ENCODE measurements at places on chromosomes 12 and 14. TPM values are rescaled to one million over a fixed set of nuclear protein-coding genes. Genes with fewer than 3 reads are reported as not detected.

DNA sequence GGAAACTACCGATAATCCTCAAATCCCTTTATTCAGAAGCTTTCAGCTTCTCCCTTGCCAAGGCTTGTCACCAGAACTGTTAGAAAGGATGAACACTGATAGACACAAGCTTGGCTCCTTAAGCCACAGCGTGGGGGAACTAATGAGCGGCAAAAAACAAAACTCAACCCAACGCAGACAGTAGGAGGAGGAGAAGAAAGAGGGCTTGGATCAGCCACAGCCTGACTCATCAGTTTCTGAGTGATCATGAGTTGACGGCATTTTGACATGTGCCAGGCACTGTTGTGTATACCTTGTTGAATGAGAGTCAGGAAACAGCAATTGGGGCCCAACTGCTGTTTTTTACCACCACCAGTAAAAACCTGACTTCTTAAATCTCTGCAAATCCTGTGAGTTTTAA is 23.7 kb downstream of the PLXNC1 start:
- no peak overlapping the region for H3K4me3 ChIP-seq
- no peaks in the 10 kb centered on the region for H3K27me3 ChIP-seq
- no peak overlapping the region for H3K27ac ChIP-seq
- H3K36me3 ChIP-seq, result no peaks in the 10 kb centered on the region
- no peak for DNase-seq
- H3K4me1 ChIP-seq, result no peaks in the 10 kb centered on the region

DNA sequence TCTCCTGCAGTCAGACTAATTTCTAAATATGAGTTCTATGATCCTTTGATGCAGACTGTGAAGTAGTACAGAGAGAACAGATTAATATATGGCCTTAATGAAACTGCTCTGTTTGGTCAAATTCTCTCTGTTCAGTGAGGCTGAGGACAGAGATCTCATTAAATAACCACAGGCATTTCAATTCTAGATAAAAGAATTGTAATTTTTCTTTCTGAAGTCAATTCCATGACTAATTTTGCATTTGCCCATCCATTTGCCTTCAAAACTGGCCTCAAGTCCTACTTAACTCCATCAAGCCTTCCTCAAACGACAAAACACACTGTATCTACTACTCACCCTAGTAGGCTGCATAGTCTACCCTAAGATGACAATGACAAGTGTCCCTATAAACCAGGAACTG is 67.1 kb downstream of the DUSP16 start:
- no peaks in the 10 kb centered on the region for H3K27me3 ChIP-seq
- H3K4me1 ChIP-seq, result no peaks in the 10 kb centered on the region
- no peak for DNase-seq
- no peaks in the 10 kb centered on the region for H3K36me3 ChIP-seq

DNA sequence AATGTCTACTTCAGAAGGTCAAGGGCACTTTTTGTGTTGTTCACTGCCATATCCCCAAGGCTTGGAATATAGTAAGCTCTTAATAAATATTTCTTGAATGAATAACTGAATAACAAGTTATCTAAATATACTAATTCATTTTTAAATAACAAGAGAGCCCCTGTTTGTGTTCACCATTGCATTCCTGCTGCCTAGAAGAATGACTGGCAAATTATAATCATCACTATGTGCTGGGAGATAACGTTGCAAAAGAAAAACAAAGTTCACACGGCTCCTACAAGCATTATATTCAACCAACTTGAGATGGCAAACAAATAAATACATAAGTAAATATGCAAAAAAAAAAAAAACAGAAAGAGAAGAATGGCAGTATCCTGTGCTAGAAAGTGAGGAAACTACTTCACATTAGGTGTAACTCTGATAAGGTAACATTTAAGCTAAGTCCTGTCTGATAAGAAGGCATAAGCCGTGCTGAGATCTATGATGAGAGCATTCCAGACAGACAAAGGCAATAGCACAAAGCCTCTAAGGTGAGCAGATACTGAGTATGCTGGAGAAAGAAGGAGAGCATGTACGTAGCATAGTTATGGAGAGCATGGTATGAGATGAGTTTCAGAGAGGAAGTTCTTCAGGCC is 9.2 kb upstream of the TSPAN8 start:
- no peak overlapping the region for H3K27ac ChIP-seq
- no peak for DNase-seq
- no peaks in the 10 kb centered on the region for H3K36me3 ChIP-seq
- no peak overlapping the region for H3K4me3 ChIP-seq
- H3K4me1 ChIP-seq, result no peaks in the 10 kb centered on the region

DNA sequence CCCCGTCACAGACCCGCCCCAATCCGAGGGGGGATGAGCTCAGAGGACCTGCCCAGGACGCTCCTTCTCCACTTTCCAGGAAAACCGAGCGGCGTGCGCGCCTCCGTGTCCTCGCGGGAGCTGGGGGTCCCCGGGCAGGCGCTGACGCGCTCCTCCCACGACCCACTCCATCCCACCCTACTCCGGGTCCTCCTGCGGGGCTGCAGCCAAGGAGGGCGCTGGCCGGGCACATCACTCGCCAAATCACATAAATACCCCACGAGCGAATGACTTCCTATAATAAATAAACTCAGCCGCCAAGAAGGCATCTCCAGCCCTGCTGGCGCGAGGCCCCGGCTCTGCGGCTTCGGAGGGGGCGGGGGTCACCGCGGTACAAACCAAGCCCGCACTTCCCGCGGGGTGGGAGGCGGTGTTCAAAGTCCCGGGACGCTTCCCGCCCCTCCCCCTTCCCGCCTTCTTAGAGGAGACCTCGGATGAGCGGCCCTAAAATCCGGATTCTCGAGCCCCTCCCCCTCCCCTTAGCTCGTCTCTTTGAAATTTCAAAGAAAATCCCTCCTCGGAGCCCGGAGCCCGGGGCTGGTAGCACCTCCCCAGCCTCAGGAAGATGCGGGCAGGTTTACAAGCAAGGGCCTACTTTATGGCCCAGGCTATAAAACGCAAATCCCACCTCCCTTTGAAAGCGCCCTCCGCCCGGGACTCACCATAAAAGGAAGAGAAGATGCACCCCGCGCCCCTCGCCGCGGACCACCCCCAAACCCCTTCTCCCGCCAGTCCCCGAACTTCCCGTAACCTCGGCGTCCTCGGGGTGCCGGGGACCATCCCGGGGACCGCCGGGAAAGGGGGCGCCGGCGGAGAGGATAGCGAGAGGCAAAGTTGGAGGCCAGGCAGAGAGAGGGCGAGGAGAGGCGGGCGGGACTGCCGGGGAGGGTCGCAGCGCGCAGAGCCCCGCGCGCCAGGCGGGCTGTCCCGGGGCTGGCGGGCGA is 712 bp upstream of the FZD10 start:
- H3K27ac ChIP-seq, result peak overlapping the region; percentile 68
- peaks cover 16% of the 10 kb centered on the region for H3K4me1 ChIP-seq
- no peaks in the 10 kb centered on the region for H3K36me3 ChIP-seq
- DNase-seq, result no peak
- peaks cover 6% of the 10 kb centered on the region for H3K27me3 ChIP-seq

- H3K36me3 ChIP-seq, result no peaks in the 10 kb centered on the region
- H3K27me3 ChIP-seq, result no peaks in the 10 kb centered on the region
- DNase-seq, result no peak
These were observed 5.9 kb downstream of the KRT86 start for GRCh38 chr12:52280319-52280795.

DNA sequence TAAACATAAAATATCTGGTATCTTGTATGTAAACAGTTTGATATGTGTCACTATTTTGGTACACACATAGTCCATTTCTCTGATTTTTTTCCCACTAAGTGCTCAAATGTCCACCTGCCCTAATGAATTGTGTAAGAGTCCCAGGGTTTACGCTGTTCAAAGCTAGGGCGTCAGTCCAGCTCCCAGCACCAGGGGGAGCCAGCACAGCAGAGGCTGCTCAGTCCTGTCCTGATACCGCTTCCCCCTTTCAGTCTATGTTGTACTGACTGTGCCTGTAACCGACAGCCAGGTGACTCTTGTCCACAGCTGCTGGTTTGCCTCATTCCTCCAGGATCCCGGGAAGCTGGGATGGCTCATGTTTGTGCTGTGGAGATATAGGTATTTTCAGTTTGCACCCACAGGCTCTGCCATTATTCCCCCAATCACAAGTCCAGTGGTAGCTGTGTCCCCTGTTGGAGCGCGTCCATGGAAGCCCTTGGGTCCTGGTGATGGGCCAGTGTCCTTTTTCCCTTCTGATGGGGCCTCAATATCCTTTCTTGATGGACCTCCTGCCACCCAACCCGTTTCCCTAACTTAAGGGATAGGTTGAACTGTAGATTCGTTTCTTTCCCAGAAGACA is 242.0 kb downstream of the NEDD1 start:
- H3K4me1 ChIP-seq, result no peaks in the 10 kb centered on the region
- no peak overlapping the region for H3K4me3 ChIP-seq
- no peak overlapping the region for H3K27ac ChIP-seq
- H3K27me3 ChIP-seq, result no peaks in the 10 kb centered on the region

DNA sequence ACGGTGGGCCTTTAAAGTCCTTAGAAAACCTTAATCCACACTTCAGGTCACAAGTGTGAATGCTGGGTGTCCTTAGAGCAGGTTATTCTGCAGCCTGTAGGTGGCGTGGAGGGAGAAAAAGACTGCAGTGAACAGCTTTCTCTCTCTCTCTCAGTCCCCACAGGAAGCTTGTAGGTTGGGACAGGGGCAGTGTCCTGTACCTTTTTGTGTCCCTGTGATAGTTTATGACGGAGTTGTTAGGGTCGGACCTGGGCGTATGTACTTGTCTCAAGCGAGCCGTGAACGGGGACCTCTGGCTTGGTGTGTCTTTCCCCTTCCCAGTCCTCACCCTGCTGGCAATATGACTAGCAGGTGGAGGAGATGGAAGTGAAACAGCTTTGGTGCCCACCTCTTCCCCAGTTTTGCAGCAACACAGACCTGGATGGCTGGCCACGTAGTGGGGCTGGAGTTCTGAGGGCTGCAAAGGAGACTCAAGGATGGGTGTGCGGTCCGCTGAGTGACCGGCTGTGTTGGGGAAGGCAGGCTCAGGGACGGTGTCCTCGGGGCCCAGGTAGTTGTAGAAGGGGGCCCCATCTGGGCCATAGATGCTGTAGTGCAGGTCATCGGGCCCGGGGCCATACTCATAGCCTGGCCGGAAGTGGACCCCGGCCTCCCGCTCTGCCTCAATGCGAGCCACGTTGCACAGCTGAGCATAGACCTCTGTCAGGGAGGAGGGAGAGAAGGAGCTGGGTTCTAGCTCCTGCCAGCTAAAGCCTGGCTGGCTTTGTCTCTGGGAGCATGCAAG is 8.9 kb downstream of the ISCA2 start:
- H3K27ac ChIP-seq, result no peak overlapping the region
- no peak for DNase-seq
- peaks cover 32% of the 10 kb centered on the region for H3K4me1 ChIP-seq
- no peaks in the 10 kb centered on the region for H3K27me3 ChIP-seq

DNA sequence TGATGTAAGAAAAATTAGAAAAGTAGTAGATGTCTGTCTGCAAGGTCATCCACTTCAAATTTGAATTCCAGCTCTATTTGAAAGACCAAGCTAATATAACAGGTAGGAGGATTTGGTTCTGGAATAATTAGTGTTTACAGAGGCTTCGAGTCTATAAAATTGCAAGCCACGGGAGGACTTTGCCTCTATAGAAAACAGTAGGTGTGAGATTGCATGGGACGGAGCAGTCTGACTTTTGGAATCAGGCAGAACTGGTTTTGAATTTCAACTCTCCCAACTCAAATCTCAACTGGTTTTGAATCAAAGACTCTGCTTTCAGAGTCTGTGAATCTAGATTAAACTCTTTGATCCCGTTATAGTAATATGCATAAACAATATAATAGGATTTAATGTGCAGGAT is 82.4 kb downstream of the PIK3C2G start:
- H3K27me3 ChIP-seq, result no peaks in the 10 kb centered on the region
- no peak overlapping the region for H3K27ac ChIP-seq
- no peak for DNase-seq
- no peaks in the 10 kb centered on the region for H3K36me3 ChIP-seq
- H3K4me1 ChIP-seq, result no peaks in the 10 kb centered on the region
- no peak overlapping the region for H3K4me3 ChIP-seq

- DNase-seq, result no peak
- no peaks in the 10 kb centered on the region for H3K4me1 ChIP-seq
- no peak overlapping the region for H3K4me3 ChIP-seq
- H3K27ac ChIP-seq, result no peak overlapping the region
- H3K36me3 ChIP-seq, result no peaks in the 10 kb centered on the region
- no peaks in the 10 kb centered on the region for H3K27me3 ChIP-seq
These were observed 29.3 kb upstream of the RASSF8 start for GRCh38 chr12:25929142-25929541.

The KRT1 gene
- 0.19 TPM for total RNA-seq

Measured in esophagus squamous epithelium (tissue), 5 donors.